ENCODE measurements at places on chromosomes 7 and 10. TPM values are rescaled to one million over a fixed set of nuclear protein-coding genes. Genes with fewer than 3 reads are reported as not detected.

Gene COL28A1
- 0.70 TPM for polyA plus RNA-seq

Gene PDGFA
- 39.5 TPM for polyA plus RNA-seq

DNA sequence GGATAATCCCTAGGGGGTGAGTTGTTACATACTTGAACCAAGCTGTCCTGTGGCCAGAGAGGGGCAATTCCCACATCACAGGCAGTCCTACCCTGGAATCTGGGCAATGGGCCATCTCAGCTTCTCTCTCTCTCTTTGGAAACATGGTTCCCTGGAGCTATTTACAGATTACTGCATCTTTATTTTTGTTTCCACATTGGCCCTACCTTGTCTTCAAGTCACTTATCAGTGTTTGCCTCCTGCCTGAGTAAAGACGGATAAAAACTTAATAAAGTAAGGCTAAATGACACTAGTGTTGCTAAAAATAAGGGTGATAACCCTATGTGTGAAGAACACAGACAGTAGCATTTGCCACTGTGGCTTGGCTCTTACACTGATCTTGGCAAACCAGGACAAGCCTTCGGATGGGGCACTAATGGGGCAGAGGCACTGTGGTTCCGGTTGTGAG, 228.2 kb downstream of the GFRA1 start:
- DNase-seq = no peak

DNA sequence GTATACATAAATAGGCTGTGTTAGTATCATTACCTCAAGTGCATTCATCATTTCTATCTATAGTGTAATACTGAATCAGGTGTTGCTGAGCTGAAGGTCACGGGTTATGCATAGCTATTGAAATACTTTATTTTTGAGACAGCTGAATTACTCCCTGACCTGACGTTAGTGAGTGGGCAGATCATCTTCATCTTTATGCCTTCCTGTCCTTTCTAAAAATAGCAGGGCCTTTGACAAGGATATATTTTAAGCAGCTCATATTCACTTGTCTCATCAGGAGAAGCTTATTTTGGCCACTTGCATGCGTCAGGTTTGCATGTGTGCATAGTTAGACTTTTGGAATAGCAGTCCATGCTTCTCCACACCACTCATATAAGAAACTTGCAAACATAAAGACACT, 63.6 kb upstream of the DKK1 start:
- no peak for DNase-seq

DNA sequence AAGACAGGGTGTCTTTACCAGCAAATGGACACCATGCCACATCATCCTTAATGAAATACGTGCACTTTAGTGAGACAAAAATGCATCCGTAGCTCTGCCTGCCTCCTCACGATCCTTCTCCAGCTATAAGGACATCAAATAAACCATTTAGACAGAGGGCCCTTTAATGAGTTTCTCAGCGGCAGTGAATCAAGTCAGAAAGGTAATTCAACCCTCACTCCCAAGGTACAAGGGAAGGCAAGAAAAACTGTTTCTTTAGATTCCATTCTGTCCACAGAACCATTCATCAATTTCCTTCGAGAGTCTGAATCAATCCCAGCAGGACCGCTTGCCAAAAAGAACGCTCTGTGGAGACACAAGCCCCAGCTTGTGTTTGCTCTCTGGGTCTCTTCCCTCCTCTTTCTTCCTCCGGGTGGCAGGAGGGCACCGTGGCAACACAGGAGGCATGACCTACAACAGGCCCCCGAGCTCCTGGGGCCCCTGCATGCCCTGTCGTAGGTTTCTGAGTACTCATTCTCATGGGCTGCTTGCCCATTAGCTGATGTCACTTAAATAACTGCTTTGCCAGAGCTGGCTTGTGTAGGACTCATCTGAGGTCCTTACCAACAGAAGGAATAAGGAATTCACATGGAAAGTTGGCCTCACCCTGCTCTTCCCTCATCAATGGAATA, 297.8 kb upstream of the PRKCQ start:
- DNase-seq = peak; percentile 55

GRCh38 chr10:107880185-107880584, 715.7 kb upstream of the SORCS1 start:
- DNase-seq = no peak
